ENCODE measurements at places on chromosomes 11 and 22. TPM values are rescaled to one million over a fixed set of nuclear protein-coding genes. Genes with fewer than 3 reads are reported as not detected.

The SHISAL1 gene
- total RNA-seq: 0.55 TPM

The SLC22A6 gene
- not detected for total RNA-seq

The RAB30 gene
- total RNA-seq: 31.3 TPM

The MUC2 gene
- not detected for total RNA-seq
